ENCODE measurements at places on chromosomes 11 and 22. TPM values are rescaled to one million over a fixed set of nuclear protein-coding genes. Genes with fewer than 3 reads are reported as not detected.
A peak's percentile ranks its signal among the peaks of the same experiment; 100 is the strongest.

KRTAP5-7 gene
- 0.27 TPM for total RNA-seq

- DNase-seq: peak; percentile 40
Observed at GRCh38 chr11:2797121-2797711, 88.4 kb downstream of the CDKN1C start.

DNA sequence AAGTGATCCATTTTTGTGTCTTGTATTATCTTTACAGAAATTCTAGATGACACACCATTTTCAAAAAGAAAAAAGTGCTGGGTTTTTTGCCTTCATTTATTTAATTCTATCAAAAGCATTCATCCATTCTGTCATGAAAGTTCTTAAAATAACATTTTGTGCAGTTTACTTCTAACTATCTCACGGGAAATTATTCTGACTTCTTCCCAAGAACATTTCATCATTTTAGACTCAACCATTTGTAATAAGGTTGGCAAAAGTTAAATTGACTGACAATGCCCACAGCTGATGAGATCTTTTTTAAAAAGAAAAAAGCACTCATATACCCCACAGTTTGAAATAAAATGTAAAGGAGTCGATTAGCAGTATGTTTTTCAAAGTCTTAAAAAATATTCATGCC is 68.5 kb downstream of the SBF2 start:
- DNase-seq: no peak

- no peak for DNase-seq
Observed at GRCh38 chr11:16979703-16980622, 34.3 kb downstream of the PLEKHA7 start.

EHF gene
- 372 TPM for total RNA-seq

DNA sequence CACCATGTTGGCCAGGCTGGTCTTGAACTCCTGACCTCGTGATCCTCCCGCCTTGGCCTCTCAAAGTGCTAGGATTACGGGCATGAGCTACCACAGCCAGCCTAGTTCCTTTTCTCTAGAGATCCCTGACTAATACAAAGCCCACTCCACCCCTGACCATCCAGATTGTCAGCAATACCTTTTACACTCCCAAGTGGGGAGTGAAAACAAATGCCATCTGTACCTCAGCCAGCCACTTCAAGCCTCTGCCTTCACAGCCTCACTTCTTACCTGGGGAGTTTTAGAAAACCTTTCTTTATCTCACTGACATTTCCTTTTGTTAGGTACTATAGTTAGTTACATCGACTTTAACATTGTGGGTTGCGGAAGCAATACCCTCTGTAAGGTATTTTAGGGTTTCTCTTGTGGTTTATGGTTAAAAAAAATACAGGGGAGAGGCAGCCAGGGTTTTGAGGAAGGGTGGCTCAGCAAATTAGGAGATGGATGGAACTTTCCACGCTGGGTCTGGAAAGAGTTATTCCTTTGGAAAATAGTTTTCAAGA is 8.9 kb downstream of the TOM1 start:
- no peak for DNase-seq

OR2AG1 gene
- total RNA-seq: not detected

DNA sequence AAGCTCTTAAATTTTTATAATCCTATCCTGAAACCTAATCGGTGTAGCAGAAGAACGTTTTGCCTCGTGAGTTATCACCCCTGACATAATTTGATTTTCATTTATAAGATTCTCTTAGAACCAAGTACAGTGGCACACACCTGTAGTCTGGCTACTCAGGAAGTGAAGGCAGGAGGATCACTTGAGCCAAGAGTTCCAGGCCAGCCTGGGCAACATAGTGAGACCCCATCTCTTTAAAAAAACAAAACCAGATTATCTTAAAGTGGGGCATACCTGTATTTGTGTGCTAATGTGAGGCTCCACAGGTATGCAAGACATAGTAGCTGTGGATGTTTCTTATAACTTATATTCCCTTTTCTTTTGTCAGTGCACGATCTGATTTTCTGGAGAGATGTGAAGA is 19.0 kb downstream of the ZFTA start:
- DNase-seq: no peak

GRCh38 chr11:71124127-71124526 is 128.2 kb downstream of the SHANK2 start:
- DNase-seq: no peak

OR5L1 gene
- total RNA-seq: not detected

- no peak for DNase-seq
Observed at GRCh38 chr11:8917157-8917825, 6.3 kb downstream of the AKIP1 start.

DNA sequence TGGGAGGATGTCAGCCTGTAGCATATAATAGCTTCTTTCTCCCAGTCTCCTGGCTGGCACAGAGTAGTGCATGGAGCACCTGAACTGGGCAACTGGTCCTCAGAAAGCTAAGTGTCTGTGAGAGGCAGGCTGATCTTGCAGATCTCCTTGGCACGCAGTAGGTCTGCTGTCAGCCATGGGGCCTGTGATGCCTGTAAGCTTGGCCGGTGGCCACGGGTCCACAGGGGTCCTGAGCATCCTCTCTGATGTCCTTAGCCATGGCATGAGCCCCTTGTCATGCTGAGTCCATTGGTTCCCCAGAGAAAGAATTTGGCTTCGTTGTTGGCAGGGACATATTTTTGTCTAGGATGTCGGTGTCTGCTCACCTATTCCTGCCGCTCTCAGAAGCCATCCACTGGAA is 25.0 kb downstream of the AMPD3 start:
- no peak for DNase-seq

- DNase-seq: no peak
Observed at GRCh38 chr11:9001736-9002135, 2.1 kb downstream of the NRIP3 start.

IGLL1 gene
- not detected for total RNA-seq

- no peak for DNase-seq
Observed at GRCh38 chr11:117849781-117850414, 25.4 kb upstream of the FXYD2 start.

DNAL4 gene
- 17.6 TPM for total RNA-seq

GRCh38 chr22:31730344-31730711 is 19.6 kb downstream of the PRR14L start:
- DNase-seq: no peak

- no peak for DNase-seq
Observed at GRCh38 chr11:130872981-130873380, 43.3 kb downstream of the SNX19 start.

DNA sequence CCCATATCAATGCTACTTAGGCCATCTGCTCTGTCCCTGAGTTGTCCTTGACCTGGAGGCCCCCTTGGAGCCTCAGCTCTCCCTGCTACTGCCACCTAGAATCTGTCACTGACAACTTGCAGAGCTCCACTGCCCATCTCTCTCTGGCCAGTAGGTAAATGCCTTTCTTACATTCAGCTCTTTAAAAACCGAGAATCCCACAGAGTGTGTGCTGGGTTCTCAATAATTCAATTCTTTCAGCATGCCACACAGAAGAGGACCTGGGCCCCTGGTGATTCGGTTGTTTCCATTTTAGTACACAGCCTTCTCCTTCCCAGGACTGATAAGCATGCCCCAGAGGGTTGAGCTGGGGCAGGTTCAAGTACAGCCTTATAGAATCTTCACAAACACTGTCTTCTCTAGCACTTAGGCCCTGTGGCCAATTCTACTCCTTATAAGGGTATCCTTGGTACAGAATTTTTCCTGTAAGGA is 22.0 kb upstream of the IPO7 start:
- no peak for DNase-seq

VSTM5 gene
- 2.4 TPM for total RNA-seq

- peak; percentile 63 for DNase-seq
Observed at GRCh38 chr11:119739021-119739703, 10.2 kb upstream of the NECTIN1 start.

DNA sequence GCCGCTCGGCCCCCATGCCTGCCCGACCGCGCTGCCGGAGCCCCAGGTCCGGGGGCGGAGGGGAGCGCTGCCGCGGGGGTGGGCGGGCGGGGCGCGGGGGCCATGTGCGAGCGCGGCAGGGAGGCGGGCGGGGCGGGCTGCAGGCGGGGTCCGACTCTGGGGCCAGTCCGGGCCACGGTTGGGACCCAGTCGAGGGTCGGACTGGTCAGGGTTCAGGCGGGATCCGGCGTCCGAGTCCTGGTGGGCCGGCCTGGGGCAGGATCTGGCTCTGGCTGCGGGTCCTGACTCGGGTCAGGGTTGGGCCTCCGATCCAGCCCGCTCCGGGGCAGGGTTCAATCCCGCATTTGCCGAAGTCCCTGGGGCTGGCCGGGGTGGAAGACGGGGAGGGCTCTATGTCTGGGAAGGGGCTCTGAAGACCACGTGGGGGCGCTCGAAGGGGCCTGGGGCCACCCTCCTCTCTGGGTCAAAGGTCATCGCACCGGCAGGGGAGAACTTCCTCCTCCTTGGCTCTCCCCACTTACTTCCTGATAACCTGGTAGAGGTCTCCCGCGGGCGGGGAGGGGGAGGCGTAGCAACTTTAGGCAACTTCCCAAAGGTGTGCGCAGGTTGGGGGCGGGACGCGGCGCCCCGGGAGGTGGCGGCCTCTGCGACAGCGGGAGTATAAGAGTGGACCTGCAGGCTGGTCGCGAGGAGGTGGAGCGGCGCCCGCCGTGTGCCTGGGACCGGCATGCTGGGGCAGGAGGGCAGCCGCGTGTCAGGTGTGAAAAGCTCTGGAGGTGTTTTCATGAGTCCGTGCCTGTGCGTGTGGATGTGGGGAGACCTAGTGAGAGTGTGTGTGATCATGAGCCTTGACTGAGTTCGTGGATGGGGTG is 603 bp downstream of the ESRRA start:
- peak; percentile 89 for DNase-seq

RAB30 gene
- total RNA-seq: 16.2 TPM

DNA sequence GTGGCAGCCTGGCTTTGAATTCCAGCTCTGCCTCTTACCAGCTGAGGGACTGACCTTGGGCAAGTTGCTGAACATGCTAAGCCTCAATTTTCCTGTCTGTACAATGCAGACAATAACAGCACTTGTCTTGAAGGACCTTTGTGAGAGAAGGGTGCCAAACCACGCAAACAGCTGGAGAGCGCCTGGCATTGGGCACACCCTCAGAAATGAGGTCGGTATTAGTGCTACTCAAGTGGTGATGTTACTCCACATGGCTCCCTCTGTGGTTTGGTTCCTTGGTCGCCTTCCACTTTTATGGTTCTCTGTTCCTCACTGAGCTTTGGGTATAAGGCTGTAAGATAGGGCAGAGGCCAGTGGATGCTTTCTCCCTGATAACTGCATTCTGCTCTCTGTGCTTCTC is 8.2 kb downstream of the UBASH3B start:
- DNase-seq: no peak

DKK3 gene
- 52.9 TPM for total RNA-seq

- DNase-seq: peak; percentile 69
Observed at GRCh38 chr22:38016182-38017151, 32.1 kb upstream of the SOX10 start.

GRCh38 chr11:699116-699508 is 3.5 kb downstream of the TMEM80 start:
- no peak for DNase-seq

- peak; percentile 12 for DNase-seq
Observed at GRCh38 chr11:31995525-31996094, 95.3 kb upstream of the RCN1 start.

DNA sequence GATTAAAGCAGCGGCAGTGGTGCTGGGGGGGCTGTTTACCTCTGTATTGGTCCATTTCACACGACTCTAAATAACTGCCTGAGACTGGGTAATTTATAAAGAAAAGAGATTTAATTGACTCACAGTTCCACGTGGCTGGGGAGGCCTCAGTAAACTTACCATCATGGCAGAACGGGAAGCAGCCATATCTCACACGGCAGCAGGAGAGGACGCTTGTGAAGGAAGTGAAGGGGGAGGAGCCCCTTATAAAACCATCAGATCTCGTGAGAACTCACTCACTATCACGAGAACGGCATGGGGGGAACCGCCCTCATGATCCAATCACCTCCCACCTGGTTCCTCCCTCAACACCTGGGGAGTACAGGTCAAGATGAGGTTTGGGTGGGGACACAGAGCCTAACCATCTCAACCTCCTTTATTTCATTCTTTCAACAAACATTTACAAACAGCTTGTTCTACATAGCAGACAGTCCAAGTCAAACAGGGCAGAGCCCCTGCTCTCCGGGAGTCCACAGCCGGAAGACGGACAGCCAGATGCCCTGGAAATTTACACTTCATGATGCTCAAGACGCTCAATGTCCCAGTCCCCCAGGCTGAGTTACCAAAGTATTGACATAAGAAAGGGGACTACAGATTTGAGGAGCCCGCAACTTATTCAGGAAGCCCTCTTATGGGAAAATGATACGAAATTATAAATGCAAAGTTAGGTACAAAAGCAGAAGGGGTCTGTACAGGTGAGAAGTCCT is 26.3 kb upstream of the HMGXB4 start:
- no peak for DNase-seq

GRCh38 chr11:9470765-9471164 is 10.0 kb downstream of the ZNF143 start:
- DNase-seq: no peak

DNA sequence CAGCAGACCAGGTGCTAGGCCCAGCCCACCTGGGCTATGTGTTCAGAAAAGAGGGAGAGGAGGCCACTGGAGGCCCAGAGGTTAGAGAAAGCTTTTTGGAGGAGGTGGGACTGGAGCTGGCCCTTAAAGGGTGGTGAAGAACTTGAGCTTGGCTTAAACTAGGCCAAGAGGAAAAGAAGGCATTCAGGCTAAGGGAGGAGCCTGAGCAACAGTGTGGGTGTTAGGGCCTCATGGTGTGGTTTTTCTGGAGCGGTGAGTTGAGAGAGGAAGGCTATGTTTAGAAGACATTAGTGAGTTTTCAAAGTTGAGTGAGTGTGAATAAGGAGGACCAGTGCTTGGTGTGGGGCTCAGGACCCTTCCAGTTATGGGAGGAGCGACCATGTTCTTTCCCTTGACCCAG is 6.2 kb downstream of the TAF6L start:
- no peak for DNase-seq

DNA sequence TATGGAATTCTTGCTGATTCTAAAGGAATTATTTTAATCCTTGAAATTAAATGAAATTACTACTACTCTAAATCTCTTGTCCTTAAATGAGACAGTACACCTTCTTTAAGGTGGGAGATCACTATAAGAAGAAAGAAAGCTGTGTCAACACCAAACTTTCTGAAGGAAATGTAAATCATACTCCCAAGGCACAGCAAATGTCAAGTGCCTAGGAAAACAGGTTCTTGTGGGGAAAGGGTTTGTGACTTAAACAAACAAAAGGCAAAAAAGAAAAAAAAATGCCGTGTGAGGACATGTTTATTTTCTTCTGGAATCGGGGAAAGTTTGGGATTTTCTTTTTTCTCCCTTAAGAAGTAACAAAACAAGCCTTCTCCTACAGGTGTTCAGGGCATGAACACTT is 745.1 kb downstream of the DLG2 start:
- no peak for DNase-seq

DNA sequence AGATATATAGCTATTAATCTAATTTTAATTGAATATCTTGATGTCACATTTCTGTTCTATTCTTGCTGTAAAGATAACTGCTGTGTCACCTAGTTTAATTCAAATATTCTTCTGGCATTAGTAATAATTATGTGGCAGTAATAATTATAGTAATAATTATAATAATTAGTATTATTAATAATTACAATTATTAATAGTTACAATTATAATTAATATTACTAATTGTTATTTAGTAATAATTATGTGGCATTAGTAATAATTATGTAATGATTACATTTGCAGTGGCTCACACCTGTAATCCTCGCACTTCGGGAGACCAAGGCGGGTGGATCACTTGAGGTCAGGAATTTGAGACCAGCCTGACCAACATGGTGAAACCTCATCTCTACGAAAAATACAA is 1.6 kb upstream of the TRIM5 start:
- DNase-seq: no peak

RIMBP3B gene
- total RNA-seq: 0.09 TPM
